Tongue (tissue), 3 donors: ENCODE measurements at places on chromosomes 1 and 21.

GRCh38 chr1:143698016-143698415 lies 273.8 kb downstream of the FAM72C start:
- peak; percentile 1 for DNase-seq

- DNase-seq = no peak
Measured at GRCh38 chr21:38843806-38844503, 38.2 kb downstream of the ETS2 start.

DNA sequence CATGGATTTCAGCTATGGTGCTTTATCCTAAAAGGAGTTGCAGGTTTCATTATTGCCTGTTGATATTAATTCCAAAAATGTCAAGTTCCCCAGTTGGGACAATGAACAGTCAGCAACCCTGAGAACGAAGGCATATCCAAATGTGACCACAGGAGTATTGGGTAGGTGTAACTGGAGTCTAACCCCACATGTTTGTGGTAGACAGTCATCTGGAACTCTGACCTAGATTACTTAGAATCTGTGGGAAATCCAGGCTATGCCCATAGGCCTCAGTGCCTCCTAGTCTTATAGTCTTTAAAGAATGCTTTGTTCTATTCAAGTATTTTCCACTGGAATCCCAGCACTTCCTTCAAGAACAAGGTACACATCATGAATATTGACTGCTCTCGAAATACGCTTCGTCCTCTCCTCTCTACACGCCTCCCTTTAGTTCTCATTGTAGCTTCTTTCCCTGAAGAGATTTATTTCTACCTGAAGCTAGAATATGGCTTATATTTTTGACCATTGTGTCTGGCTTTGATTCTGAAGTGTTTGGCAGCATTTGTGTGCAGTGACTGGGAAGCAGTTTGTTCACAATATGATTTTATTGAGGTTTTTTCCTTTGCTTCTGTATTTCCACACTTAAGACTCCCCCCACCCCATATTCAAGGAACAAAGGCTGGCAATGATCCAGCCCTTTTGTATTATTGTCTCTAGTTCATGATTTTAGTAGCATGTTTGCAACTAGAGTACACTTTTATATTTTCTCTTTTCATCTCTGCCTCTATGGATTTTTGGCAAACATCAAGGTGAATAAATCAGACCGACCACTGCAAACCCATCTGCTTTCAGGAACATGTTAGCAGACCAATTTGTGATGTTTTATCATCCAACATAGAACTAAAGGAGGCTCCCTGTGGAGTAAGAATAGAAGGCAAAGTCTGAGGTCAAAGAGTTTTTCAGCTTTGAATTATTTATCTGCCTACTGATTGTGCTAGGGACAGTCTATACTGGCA lies 178.6 kb downstream of the GPR52 start:
- no peak for DNase-seq

DNA sequence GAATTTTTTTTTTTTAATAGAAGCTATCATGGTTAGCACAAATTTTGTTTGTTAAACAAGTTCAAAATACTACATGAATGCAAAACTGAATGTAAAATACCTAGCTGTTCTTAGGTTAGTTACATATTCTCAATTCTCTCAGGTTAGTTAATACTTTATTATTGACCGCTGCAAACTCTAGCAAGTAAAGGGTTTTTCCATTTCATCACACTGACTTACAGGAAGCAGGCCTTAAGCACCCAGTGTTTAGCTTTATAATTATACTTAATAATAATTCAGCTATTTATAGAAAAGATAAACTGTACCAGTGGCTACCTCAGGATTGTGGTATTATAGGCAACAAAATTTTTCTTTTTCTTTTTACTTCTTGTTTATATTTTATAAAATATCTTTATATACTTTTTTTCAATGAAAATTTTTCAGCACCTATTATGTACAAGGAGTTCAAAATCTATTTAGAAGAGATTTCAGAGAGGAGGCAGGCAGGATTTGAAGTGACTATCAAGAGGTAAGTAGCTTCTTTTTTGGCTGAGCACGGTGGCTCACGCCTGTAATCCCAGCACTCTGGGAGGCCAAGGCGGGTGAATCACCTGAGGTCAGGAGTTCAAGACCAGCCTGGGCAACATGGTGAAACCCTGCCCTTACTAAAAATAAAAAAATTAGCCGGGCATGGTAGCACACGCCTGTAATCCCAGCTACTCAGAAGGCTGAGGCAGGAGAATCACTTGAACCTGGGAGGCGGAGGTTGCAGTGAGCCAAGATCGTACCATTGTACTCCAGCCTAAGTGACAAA lies 17.9 kb downstream of the PLPP3 start:
- DNase-seq = no peak

- DNase-seq = no peak
Measured at GRCh38 chr1:114524944-114525343, 13.9 kb upstream of the TRIM33 start.
